ENCODE measurements at places on chromosomes 1 and 21. TPM values are rescaled to one million over a fixed set of nuclear protein-coding genes. Genes with fewer than 3 reads are reported as not detected.

The SERINC2 gene
- total RNA-seq = 0.71 TPM

DNA sequence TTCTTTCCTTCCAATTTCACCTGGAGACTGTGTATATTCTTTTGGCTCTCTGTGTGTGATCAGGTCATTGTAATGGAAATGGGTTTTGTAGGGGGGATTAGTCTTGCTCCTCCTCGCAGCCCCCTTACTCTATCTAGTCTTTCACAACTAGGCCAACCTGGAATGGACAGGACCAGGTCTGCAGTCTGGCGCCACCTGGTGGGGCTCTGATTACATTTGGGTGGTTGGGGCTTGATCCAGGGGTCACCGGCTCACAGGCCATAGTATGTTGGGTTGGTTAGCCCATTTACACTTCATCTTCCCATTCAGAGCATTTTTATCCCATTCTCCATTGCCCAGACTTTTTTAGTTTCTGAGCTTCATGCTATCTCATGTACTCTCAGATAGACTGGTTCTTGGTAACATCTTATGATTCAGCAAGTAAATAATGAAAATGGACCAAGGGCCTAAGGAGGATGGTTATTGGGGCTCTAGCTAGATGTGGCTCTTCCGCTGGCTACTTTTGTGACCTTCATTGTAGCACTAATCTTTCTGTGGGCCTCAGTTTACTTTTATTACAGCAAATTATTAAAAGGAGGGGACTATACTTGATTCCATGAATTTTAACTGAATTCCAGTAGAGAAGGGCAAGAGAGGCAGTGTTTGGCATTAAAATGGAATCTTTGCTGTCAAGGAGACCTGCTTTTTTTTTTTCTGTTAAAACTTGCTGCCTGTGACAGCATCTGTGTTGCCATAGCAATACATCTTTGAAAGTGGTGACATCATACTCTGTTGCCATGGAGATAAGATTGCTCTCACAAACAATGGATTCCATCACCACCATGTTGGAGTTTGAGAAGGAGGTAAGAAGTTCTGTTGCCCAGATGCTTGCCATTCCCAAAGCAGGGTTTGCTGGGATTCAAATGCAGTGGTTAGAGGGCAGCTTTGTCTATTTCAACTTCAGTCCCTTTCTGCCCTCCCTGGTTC, 150.1 kb downstream of the PLXNA2 start:
- DNase-seq = peak; percentile 74
- peaks cover 16% of the 10 kb centered on the region for H3K4me1 ChIP-seq
- peaks cover 3% of the 10 kb centered on the region for H3K36me3 ChIP-seq
- no peak overlapping the region for H3K27ac ChIP-seq
- no peaks in the 10 kb centered on the region for H3K27me3 ChIP-seq

The THEM5 gene
- total RNA-seq = not detected

DNA sequence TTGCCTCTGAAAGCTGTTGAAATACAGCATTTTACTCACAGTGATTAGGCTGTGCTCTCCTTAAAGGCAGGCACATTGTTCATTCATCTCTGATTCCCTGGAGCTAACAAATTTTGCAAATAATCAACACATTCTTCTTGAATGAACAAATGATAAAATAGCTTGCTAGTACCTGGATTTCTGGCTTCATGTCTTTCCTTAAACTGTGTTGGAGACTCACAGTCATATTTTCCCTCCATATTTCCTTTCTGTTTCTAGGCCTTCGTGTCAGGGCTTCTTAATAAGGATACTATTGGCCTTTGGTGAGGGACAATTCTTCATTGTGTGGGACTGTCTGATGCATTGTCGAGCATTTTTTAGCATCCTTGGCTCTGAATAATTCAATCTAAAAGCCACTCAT, 9.7 kb downstream of the HSD11B1 start:
- H3K4me3 ChIP-seq = no peak overlapping the region
- DNase-seq = no peak
- no peaks in the 10 kb centered on the region for H3K36me3 ChIP-seq
- no peaks in the 10 kb centered on the region for H3K27me3 ChIP-seq
- H3K4me1 ChIP-seq = no peaks in the 10 kb centered on the region

DNA sequence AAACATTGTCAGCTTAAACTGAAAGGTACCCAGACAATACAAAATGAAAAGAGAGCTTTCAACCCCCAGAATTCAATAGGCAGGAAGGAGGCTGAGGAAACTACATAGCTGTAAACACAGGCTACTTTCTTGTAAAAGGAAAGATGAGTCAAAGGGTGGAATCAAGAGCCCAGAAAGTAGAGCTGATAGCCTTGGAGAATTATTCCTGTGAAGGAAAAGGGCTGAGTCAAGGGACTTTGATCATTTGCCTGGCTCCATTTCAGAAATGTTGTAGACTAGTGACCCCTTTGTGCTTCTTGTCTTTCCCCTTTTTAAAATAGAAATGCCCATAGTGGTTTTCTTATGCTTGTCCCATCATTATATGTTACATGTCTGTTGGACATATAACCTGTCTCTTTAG, 597.6 kb downstream of the ADGRL2 start:
- no peaks in the 10 kb centered on the region for H3K27me3 ChIP-seq
- no peaks in the 10 kb centered on the region for H3K4me1 ChIP-seq
- no peak for DNase-seq
- no peaks in the 10 kb centered on the region for H3K36me3 ChIP-seq
- no peak overlapping the region for H3K27ac ChIP-seq

The ZNF687 gene
- total RNA-seq = 13.3 TPM

DNA sequence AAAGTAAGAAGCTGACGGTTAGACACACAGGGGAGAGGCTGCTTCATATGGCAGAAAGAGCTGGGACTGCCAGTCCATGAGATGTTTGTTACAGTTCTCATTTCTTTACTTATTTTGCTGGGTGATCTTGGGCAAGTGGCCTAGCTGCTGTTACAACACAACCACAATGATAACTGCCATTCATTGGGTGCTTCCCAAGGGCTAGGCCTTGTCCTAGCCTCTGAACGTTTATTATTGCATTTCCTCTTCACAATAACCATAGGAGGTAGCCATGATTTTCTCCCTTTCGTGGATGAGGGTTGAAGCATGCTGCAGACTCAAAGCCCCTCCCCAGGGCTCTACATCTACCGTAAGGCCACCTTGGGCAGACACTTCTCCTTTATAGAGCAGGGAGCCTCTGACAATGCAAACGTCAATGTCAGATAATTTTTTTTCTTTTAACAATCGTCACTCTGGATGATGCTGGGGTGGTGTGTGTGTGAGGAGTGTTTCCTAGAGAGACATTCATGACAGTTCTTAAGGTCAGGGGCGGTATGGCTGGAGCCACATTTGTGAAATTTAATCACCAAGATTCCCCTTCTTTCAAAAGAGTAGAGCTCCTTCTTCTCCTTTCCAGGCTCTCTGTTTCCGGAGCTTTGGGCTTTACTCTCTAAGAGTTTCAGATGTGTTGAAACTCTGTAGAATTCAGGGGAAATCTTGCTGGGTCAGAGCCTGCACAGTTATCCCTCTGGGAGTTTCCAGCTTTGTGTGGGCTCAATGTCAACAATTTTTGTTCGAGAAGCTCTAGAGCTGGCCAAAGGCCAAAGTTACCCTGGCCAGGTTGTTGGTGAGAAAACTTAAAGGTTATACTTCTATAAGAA, 138.5 kb upstream of the SGIP1 start:
- no peak overlapping the region for H3K27ac ChIP-seq
- H3K4me1 ChIP-seq = peaks cover 12% of the 10 kb centered on the region
- H3K4me3 ChIP-seq = no peak overlapping the region
- H3K36me3 ChIP-seq = no peaks in the 10 kb centered on the region
- DNase-seq = no peak
- no peaks in the 10 kb centered on the region for H3K27me3 ChIP-seq

- no peak for DNase-seq
- H3K4me1 ChIP-seq = peaks cover 51% of the 10 kb centered on the region
- no peak overlapping the region for H3K27ac ChIP-seq
- H3K27me3 ChIP-seq = no peaks in the 10 kb centered on the region
- H3K4me3 ChIP-seq = no peak overlapping the region
Observed at GRCh38 chr1:94949681-94950661, 23.1 kb upstream of the CNN3 start.

Data from heart right ventricle (tissue), 16 donors.